ENCODE measurements at places on chromosomes 7 and 10.

- DNase-seq, result no peak
Measured at GRCh38 chr7:106927536-106927935, 62.5 kb downstream of the PIK3CG start.

- no peak for DNase-seq
Measured at GRCh38 chr10:25483999-25484398, 309.2 kb downstream of the GPR158 start.

DNA sequence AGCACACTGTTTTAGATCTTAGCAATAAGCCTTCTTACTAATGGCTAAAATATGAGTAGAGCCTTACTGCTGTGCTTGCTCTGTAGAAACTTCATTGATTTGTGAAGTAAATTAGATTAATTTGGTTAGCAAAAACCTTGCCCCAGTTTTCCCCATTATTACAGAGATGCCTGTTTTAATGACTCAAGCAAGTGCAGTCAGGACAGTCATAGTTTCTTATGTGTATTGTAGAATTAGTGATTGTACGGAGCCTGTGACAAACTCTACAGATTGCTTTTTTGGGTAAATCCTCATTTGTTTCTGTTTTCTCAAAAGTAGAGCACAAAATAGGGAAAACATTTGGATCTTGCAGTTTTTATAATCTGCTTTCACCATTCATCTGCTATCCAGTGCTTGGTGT, 7.0 kb downstream of the TAX1BP1 start:
- DNase-seq, result no peak

GRCh38 chr7:102444961-102445673, 11.7 kb downstream of the ORAI2 start:
- DNase-seq, result no peak

GRCh38 chr10:44476409-44477045, 91.6 kb upstream of the CXCL12 start:
- no peak for DNase-seq

- no peak for DNase-seq
Measured at GRCh38 chr7:142796501-142797390, 26.0 kb downstream of the PRSS2 start.

GRCh38 chr7:27351786-27352185, 109.2 kb downstream of the EVX1 start:
- no peak for DNase-seq

DNA sequence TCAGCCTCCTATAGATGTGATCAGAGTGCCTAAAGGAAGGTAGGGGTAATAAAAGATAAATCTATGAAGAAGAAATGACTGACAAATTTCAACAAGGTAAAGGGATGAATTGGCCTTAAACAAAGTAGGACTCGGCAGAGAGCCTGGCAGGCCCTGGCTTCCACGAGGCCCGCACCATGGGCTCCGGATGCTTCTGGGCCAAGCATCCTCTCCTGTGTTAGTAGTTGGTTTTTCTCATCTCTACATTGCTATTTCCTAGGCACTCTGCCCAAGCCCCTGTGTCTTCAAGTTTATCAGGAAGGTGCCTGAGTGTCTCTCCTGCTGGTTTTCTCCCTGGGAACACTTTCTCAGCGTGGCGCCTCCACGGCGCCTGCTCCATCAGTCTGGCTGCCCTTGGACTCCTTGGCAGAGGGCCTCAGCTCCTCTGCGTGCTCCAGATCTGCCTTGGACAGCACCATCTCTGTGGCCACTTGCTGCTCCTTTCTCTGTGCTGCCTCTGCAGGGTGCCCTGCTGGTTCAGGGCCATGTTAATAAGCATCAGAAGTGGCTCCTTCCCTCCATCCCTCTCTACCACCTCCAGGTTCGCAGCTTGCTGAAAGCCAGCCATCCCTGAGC, 413.3 kb upstream of the DPP6 start:
- no peak for DNase-seq

GRCh38 chr7:108442039-108442568, 14.1 kb downstream of the NRCAM start:
- DNase-seq, result no peak

DNA sequence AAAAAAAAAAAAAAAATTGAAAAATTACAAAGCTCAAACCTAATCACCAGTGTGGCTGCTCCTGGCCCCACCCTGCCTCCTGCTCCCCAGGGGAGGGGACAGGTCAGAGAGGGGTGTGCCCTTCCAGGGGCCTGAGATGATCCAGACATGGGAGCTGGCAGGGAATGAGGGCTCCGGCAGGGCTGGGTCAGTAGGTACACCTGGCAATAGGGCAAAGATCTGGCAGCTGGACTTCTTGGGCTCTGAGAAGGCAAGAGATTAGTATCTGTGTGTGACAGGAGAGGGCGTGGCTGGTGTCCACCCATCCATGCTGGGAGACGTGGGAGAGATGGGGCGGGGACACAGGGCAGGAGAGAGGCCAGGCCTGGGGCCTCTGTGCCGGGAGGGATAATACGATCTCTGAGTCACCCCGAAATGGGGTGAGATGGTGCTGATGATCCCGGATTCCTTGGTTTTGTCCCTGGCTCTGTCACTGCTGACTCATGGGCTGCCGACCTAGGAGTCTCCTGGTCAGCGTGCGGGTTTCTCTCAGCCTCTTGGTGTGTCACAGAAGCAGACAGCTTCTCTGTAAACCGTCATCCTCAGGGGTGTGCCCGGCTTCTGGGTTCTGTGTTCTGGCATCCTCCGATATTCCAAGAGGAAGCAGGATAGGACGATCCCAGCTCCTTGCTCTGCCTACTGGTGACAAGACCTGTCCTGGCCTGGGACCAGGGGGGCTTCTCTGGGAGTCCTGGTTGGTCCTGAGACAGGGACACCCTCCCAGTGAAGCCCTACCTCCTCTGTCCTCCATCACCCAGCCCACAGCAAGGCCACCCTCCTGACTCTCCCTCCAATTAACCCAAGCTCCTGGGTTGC, 8.2 kb upstream of the CLDN4 start:
- no peak for DNase-seq

DNA sequence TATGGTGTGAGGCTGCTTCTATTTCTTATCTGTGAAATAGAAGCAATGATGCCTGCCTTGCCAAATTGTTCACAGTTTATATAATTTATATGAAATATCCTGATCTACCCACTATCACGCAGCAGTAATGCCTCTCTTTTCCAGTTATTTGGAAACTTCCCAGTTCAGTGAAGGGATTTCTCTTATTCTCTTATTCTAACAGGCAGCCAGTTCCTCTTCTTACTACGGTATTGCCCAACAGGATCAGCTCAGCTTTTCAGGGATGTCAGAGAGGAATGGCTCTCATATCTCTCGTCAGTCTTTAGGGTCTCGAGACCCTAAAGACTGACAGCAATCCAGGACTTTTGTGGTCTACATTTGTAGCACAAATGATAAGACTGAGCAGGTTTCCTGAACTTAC, 215.6 kb downstream of the CREB5 start:
- no peak for DNase-seq

- no peak for DNase-seq
Measured at GRCh38 chr7:50376056-50376820, 71.7 kb downstream of the IKZF1 start.

DNA sequence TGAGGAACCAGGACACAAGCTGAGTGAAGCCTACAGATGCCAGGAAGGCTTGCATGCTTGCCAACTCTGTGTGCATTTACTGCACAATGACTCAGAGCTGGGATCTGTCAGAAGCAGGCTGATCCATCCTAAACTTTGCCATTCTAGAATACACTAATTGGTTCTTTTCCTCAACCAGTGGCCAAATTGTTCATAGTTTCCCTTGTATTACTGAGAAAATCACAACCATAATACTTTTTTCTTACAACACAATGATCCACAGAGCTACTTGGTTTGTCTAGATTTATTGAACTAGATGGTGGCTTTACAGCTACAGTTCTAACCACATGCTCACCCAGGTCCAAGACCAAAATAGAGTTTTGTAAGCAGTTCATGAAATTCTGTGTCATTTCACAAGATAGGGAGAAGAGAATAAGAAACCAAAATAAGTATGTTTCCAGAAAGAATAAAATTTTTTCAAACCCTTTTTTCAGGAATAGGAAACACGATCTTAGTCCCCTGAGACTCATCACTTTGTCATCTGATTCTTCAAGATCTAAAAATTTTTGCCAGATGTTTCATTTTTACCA, 21.0 kb upstream of the LRRC17 start:
- no peak for DNase-seq

GRCh38 chr7:105826143-105826542, 50.3 kb downstream of the ATXN7L1 start:
- no peak for DNase-seq

DNA sequence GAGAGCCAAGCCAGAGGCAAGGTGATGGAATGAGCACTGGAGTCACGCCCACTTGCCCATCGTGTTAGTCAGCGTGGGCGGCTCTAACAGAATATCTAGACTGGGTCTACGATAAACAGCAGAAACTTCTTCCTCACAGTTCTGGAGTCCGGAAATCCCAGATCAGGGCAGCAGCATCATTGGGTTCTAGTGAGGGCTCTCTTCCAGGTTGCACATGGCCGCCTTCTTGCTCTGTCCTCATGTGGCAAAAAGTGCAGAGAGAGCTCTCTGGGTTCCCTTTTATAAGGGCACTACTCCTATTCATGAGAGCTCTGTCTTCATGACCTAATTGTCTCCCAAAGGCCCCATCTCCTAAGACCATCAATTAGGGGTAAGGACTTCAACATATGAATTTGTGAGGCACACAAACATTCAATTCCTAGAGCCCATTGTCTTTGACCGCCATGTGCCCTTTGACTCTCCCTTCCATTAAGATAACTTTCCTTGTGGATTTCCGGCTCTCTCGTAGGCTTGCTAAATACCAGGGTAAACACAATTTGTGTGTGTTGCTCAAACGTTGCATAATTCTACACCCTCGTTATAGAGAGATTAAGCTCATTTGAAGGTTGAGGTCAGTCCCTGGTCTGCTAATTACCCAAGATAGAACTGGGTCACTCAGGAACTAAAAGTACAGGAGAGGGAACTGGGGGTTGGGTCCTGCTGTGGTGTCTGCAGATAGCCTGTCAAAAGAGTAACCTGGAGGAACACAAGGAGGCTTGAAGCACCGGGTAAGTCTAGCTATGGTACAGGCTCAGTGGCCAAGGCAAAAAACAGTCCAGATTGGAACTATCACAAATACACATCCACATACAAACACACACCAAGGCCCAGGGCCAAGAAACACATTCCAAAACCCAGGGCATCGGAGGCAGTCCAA, 28.7 kb upstream of the USP6NL start:
- no peak for DNase-seq

Measured in stimulated activated CD8-positive, alpha-beta memory T cell treated with anti-CD3 and anti-CD28 coated beads, Interleukin-15, amount 100 ng/mL, for 48 hours (primary cell).